ENCODE measurements at places on chromosomes 5 and 9.

DNA sequence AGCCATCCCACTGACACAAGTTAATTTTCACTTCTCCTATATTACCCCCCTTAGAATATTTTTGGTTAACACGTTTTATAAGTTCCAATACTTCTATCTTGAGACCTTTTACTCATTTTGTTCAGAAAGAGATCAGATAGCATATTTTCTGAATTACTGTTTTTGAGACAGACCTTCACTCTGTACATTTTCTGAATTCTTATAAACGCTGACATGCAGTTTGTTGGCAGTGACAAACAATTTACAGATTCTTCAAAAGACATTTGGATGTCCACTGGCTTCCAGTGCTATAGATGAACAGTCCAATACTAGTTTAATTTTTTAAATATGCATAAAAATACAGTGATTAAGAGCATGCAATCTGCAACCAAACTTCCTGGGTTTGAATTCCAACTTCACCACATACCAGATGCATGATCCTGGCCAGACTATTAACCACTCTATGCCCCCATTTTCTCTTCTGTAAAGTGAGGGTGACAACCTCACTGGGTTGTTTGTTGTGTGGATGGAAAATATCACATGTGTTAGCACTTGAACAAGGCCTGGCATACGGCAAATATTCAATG, 142.1 kb downstream of the AGTPBP1 start:
- DNase-seq, result no peak

DNA sequence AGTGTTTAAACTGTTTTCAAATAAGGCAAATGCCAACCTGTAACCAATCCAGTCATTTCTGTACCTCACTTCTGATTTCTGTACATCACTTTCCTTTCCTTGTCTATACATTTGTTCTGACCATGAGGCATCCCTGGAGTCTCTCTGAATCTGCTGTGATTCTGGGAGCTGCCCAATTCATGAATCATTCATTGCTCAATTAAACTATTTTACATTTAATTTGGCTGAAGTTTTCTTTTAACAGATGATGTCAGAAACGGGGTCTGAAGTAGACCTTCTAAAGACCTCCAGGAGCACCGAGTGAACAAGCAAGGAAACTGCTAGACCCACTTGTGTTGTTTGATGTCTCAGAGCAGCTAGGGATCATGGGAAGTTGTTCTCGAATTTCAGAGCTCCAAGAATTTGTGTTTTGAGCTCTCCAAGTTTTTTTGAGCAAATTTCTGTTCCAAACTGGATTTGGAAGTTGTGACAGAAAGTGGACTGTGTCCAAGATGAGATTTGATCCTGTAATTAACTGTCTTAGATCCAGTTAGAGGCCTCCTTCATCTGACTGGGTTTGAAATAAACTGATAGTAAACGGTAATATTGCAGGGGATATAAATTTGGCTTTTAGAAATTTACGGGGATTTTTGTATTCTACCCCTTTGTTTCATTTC, 490.8 kb upstream of the ST8SIA4 start:
- no peak for DNase-seq

GRCh38 chr5:99973779-99974178, 561.4 kb upstream of the FAM174A start:
- DNase-seq, result no peak

DNA sequence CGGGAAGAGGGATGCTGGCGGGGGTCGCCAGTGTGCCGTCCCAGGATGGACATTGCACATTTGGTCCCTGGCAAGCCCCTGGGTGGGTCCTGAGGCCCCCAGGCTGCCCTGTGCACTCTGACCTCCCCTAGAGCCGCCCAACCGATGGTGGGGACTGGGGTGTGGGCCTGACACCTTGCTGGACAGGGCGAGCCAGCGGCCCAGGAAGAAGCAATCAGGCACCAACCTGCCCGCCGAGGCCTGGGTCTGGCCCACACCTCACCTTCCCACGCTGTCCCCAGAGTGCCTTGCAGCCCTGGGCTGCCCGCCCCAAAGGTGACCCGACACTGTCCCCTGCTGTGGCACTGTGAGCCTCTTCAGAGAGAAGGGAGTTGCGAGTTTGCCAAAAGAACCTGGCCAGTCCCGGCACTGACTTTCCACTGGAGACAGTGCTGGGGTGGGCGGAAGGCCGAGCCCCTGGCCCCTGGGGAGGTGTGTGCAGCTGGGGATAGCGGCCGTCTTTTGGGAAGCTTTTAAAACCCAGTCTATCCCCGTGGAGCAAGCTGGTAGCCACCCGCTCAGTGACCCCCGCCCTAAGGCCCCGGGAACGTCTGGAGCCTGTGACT, 12.0 kb upstream of the NRARP start:
- DNase-seq, result no peak

DNA sequence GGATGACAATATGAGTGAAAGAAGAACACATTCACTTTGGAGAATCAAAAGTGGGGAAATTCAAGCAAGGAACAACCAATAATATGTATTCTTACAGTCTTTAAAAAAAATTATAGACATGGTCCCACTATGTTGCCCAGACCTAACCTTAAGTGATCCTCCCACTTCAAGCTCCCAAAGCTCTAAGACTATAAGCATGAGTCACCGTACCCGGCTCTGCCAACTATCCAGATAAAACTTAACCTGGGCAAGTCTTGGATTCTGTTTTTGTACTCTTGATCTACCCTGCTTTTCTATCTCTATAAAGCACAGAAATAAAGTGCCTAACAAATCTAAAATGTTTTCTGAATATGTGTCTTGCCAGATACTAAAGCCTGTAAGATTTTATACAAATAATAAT, 30.9 kb downstream of the CEMIP2 start:
- DNase-seq, result no peak

DNA sequence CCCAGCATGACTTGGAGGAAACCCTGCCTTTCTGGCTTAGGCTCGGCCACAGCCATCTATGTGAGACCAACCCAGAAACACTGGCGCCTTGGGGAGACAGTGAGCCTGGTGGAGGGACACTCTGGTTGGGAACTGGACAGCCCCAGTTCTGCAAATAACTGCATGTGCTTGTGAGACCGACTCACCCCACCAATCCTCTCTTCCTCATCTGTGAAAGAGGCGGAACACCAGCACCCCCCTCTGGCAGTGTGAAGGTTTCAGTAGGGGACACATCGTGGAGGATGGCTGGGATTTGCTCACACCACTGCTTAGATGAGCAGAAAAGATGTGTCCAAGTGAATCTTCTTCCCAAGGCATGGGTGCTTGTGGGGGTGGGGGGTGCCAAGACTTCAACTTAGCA, 43.4 kb upstream of the N4BP3 start:
- DNase-seq, result no peak

DNA sequence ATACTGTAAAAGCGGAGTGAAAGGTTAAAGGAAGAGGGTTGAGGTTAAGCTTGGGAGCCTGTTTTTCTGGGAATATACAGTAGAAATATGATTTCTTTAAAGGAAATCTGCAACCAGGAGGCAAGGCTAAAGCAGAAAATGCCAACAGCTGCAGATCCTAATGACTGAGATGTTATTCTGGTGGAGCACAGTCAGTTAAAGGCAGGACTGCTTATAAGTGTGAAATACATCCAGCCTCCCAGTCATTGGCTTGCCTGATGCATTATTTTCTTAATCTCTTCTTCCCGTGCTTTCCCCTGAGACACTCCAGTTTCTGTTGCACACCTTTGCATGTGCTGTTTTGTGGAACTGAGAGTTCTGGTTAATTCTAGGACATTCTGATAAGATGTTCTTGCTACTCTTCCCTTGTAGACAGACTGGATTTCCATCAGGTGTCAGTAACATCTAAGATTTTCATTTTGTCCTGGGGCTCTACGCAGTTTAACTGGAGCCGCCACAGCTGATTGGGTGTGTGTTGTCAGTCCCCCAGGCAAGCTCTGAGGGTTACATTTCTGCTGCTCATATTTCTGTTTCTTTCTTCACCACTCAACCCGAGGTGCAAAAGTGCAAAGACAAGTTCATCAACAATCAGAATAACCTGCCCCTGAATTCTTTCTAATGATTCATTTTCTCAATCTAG, 44.4 kb downstream of the CAST start:
- no peak for DNase-seq
